OCI-M1 (cell line): ENCODE measurements at places on chromosomes 16 and 17.
A peak's percentile ranks its signal among the peaks of the same experiment; 100 is the strongest.

DNA sequence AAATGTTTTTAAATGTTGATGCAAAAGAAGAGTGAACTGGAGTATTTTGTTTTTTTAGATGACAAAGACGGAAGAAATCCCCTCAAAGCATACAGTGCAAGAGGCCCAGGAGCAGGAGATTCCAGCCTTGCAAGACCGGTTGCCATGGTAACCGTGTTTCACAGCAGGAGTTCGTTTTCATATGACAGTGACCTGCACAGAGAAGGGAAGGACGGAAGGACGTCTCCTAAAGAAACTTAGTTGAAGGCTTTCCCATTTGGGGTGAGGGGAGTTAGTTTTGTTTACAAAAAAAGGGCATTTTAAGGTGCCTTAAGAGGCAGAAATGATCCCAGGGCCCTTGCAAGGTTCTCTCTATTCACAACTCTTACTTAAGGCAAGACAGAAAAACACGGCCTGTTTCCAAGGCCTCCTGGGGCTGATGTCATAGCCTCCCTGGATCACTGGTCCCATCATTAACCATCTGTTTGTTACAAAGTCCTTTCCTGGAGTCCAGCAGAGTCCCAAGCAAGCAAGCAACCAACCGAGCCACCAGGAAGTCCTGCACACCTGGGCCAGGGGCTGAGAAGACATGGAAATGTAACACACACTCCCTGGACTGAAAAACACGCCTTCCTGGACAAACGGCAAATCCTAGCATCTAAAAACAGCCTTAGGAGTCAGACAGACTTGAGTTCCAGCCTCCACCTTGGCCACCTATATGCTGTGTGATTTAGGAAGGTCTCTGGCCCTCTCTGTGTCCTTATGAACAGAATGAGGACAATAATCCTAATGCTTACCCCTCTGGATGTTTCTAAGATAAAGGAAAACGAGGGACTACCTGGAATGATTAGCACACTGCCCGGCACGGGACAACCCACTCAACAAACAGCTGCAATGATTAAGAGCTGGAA, 30.3 kb upstream of the RPH3AL start:
- peak; percentile 2 for DNase-seq

DNA sequence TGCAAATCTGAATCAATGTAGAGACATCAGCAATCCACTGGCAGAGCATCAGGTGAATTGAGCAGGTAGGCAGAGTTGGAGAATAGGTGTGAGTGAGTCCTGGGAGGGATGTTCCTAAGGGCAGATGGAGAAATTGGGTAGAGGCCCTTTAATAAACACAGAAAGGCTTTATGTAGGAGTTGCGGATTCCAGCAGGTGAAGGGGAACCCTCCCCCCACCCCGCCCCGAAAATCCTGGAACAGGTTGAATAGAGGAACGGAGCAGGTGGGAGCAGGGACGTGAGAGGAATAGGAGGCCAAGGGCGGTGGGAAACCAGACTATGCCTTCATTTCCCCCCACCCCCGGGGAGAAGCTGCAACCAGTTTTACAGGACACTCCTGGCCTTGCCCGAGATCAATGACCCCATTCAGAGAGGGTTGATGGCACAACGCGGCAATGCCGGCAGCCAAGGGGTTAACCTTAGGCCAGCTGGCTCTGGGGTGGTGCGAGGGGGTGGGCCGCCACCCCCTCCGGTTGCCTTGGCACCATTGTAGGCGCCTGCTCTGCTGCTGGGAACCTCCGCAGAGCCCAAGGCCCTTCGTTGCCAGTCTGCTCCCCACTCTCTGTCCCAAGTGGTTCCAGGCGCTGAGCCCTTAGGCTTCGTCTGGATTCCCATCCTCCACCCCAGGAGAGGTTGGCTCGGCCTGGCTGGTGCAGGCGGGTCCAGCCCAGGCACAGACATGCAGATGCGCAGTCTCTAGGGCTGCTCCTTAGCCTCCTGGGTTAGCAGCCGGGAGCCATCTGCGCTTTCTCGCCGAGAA, 814 bp upstream of the RUNDC3A start:
- DNase-seq: no peak

DNA sequence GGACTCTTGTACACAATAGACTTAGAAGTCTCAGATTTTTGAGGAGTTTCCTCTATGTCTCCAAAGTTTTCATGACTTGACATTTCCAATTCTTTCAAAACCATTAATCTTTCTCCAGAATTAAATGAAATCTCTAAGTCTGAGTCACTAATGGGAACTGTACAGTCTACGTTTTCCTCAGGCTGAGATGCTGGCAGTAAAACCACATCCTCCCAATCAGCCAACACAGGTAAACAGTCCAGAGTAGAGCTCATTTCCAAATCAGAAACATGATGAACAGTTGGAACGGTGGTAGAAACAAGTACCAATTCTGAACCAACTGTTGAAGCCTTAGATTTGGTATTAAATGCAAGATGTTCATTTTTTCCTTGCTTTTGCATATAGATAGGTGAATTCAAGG, 7.9 kb downstream of the ERI2 start:
- DNase-seq: no peak

DNA sequence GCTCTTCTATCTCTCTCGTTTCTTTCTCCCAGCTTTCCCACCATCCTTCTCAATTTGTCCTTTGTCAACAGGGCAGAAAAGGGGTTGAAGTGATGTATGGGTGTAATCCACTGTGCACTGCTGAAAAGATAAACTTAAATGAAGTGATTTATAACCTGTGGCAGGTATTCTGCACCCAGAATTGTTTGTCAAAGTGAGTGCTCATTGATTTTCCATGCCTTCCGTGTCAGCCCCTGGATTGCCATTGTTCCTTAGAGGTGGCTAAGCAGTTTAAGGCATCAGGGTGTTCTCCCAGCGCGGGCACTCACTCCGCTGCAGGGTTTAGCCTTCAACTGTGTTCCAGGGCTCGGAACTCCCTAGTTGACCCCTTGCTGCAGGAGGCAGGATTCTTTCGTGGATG, 82.9 kb downstream of the PITPNC1 start:
- DNase-seq: no peak

DNA sequence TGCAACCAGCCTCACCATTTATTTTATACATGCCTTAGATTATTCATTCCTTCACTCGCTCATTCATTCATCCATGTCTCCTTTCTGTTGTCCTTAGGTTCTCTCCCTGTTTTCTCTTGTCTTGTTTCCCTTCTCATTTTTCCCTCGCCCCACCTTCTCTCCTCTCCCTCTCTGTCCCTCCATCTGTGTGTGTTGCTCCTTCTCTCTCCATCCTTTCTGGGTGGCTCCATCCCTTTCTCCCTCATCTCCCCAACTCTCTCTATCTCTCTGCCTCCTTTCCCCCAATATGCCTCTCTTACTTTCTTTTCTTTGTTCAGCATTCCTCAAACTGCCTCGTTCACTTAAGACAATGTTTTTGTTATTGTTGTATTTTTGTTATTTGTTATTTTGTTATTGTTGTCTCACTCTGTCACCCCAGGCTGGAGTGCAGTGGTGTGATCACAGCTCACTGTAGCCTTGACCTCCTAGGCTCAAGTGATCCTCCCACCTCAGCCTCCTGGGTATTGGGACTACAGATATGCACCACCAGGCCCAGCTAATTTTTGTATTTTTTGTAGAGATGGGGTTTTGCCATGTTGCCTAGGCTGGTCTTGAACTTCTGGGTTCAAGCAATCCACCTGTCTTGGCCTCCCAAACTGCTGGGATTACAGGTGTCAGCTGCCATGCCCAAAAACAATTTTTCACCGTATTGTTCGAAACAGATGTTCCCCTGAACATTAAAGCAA, 14.4 kb downstream of the SOCS1 start:
- no peak for DNase-seq

DNA sequence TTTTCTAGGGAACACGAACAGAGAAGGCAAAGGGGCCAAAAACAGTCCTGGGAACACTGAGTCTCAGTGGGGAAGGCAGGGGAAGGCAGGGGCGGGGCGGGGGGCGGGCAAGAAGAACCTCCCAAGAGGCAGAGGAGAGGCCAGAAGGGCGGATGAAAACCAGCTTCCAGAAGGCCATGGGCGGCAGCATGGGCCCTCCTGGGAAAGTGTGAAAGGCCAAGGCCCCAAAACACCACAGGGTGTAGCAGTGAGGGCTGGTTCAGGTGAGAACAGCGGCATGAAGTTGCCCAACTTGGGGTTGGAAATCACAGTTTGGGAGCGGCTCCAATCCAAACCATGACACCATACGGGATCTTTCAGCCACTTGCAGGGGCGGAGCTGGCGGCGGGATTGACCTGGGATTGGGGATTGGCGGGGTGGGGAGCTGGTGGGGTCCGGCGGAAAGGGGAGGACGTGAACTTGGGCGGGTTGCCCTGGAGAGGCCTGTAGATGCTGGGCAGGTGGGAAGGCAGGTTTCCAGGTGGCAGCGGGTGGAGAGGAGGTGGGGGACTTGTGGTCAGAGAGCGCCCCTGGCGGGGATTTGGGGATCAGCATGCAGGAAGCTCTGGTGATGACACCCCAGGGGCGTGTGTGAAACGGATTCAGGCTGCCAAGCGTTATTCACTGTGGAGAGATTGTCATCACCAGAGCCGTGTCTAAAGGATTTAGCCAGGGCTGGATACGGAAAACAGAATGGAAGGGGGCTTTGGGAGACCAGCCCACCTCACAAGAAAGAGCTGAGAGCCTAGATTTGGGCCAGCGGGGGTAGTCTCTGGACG, 80.9 kb downstream of the ARHGAP23 start:
- peak; percentile 81 for DNase-seq

GRCh38 chr17:65403626-65404025, 157.8 kb downstream of the AXIN2 start:
- no peak for DNase-seq

- no peak for DNase-seq
Measured at GRCh38 chr16:57405097-57405496, 530 bp downstream of the CCL17 start.

- DNase-seq: no peak
Measured at GRCh38 chr17:57288773-57289121, 32.4 kb downstream of the MSI2 start.

DNA sequence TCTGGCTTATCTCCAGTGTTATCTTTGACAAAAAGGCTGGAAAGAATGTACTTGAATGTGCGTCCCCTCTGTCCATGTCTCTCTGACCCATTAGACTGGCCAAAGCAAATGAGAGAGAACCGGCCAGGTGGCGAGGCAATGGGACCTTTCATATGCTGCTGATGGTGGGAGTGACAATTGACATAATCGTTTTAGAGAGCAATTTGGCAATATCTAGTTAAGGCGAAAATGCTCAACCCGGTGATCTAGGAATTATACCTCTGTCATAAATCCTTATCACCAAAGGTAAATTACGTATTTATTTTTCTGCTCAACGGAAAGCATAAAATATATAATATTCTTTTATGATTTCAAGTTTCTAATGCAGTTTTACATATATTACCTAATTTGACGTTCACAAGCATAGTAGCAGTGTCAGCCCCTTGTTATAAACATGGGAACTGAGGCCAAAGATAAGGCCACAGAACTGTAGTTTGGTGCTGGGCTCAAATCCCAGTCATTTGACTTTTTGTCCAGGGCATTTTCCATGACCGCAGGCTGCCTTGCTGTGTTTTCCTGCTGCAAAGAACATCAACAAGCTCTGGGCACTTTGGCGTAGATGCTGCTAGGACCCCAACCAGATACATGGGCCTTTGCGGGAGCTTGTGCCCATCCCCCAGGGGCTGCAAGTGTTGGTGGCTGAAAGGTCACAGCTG, 14.7 kb upstream of the SDK2 start:
- no peak for DNase-seq

GRCh38 chr16:25298165-25298872, 40.7 kb upstream of the ZKSCAN2 start:
- DNase-seq: no peak

- no peak for DNase-seq
Measured at GRCh38 chr17:60269417-60269816, 119.6 kb downstream of the CA4 start.

DNA sequence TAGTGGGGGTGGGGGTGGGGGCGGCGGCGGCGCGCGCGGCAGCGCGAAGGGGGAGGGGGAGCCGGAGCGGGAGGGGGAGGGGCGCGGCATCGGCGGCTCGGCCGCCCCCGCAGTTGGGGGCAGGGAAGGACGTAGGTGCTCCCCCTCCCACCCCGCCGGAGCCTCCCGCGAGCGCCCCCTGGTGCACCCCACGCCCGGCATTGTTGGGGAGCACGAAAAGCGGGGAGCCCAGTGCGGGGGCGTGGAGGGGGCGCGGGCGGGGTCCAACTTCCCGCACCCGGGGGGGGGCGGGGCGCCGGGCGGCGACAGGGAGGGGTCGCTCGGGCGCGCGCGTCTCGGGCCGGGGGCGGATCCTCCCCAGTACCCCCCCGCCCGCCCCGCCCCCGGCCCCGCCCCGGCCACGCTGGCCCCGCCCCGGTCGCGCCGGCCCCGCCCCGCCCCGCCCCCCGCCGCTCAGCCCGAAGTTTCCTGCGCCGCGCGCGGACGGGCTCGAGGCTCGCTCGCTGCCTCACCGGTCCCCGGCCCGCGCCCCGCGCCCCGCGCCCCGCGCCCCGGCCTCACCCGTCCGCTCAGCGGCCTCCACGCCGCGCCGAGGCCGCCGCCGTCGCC, at the start of gene CACNA1H:
CACNA1H (plus strand) TSS at position 456 of the 609 bp plus-strand sequence. CDS start 632 bp downstream, outside the sequence.
- no peak for DNase-seq

GRCh38 chr17:42311240-42312034, 23.1 kb downstream of the STAT5A start:
- DNase-seq: peak; percentile 97
